ENCODE measurements at places on chromosomes 12 and 14.

DNA sequence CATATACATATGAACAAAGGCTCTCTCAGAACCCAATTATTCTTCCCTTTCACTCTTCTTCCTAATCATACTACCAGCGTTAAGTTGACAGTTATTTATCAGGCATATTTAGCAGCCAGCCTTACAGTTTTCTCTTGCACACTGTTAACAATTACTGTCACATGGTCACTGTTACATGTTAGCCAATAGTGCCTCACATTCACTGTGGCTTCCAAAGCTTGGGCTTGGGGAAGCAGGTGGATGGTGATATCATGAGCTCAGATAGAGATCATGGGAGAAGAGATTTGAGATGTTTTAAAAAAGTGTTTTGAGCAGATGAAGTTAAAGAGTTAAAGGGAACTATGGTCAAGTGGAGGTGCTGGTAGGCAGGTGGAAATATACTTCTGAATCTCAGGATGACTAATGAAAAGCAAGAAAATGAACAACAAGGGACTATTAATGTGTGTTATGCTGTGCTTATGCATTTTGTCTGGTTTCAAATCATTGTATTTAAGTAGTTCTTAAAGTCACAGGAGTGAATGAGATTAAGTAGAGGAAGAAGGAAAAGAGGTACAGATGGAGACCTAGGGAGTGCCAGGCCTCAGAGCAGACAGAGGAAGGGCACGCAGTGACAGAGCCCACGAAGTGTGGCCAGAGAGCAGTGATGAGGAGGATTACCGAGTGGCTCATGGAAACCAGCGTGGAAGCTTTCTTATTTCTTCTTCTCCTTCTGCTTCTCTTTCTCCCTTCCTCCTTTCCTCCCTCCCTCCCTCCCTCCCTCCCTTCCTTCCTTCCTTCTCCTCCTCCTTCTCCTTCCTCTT, 39.6 kb downstream of the BICD1 start:
- DNase-seq, result no peak

DNA sequence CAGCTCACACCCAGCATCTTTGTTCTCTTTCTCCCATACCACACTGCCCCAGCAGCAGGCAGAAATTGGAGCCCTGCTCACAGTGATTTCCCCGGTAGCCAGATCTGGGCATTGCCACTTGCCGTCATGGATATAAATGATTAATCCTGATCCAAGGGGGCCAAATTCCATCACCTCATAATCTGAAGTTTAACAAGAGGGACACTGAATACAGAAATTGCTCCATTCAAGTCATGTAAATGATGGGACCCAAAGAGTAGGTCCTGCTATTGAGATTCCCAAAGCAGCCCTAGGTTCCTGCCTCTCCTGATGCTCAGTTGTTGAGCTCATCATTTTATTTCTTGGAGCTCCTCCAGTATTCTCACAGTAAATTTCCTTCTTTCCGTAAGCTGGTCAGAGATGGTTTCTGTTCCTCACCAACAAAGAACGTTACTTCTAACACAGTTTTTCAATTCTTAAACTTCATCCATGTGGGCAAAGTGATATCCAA, 11.7 kb downstream of the ITPR2 start:
- DNase-seq, result no peak

DNA sequence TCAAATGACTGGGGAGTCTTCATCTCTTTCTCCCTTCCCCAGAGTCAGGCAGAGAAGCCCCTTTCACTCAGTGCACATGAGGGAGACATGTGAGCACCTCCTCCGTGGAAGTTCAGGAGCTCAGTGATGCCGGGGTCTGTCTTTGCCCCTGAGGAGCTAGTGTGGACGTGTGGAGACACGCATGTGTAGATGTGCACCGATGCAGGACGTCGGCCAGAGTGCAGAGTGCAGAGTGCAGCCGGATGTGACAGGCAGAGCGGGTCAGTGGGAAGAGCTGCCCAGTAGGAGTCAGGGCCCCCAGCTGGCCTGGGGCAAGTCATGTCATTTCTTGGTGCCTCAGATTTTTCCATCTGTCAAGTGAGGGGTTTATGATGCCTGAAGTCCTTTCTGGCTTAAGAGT, 20.7 kb downstream of the TSPAN9 start:
- DNase-seq, result no peak

- DNase-seq, result no peak
Measured at GRCh38 chr14:75044322-75044721, 6.9 kb downstream of the MLH3 start.

- DNase-seq, result no peak
Measured at GRCh38 chr14:94690486-94690885, 78.3 kb downstream of the SERPINA3 start.

DNA sequence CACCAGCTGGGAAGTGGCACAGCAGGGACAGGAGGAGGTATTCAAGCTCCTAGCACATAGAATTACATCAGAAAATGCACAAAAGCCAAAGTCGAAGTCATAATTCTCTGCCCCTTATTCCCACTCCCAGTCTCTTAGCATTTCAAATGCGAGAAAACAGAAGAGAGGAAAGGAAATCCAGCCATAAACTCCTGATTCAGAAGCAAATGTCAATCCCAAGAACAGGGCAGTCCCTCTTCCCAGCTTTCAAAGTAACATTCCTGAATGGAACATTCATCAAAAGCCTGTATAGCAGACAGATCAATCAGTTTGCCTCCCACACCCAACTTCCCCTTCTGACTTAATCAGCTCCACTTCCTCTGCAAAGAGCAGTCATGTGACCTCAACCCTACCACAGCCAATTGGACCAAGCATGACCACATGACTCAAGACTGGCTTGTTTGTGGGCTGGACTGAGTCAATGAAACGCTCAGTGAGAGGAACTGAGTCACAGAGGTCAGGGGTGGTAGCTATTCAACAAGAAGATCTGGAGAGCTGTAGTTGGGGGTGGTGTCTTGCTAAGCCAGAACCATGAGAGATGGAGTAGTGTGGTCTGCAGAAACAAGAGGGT, 41.4 kb upstream of the TUNAR start:
- no peak for DNase-seq

GRCh38 chr12:52261208-52261484, 13.3 kb upstream of the KRT86 start:
- DNase-seq, result no peak

DNA sequence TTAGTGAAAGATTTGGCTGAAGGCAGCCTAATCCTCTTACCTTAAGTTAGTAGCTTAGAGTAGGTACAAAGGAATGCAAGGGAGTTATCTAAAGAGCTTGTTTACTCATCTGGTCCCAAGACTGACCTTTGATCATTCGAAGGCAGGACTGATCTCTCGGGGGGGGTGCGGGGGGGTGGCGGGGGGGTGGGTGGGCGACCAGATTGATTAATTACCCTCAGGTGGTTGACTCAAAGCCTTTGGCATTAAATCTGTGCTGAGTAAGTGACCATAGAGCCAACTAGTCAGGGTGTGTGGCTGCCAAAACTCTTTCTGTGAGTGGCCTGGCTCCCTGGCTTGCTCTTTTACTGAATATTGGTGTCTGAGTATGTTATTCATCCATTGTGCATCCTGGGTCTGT, 731.9 kb upstream of the FBXO33 start:
- no peak for DNase-seq
